ENCODE measurements at places on chromosomes 3 and 15.

GRCh38 chr15:26864664-26865191 is 2.1 kb upstream of the GABRA5 start:
- no peak for DNase-seq

GRCh38 chr3:120013481-120013880 is 80.8 kb downstream of the GSK3B start:
- DNase-seq, result no peak

DNA sequence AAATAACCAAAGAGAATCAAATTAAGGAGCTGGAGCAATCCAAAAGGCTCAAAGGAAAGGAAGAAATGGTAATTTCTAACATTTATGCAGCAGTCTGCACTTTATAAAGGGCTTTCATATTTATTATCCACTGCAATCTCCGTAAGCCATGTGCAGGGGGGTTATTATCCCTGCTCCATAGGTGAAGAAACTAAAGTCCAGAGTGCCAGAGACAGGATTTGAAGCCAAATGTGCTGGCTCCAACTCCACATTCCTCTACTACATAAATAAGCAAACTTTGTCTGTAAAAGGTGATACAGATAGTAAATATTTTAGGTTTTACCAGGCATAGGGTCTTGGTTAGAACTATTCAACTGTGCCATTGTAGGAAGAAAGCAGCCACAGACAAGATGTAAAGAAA is 221.4 kb downstream of the MINAR1 start:
- DNase-seq, result no peak

DNA sequence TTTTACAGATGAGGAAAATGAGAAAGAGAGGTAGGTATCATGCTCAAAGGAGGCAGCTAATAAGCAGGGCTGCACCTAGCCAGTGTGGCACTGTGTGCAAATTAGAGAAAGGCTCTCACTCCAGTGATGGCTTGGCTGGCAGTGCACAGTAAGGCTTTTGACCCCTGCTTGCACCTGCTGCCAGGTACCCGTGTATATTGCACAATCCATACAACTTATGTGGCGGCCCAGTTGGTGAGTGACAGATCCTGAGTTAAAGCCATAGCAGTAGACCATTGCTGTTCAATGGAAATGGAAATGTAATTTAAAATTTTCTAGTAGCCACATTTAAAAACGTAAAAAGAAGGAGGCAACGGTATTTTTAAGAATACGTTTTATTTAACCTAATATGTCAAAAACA is 266.4 kb upstream of the AZI2 start:
- no peak for DNase-seq

- no peak for DNase-seq
These were observed 156.0 kb downstream of the PDE8A start for GRCh38 chr15:85137489-85138168.

GRCh38 chr15:68721886-68722285 is 98.8 kb downstream of the ANP32A start:
- DNase-seq, result no peak

GRCh38 chr3:131669600-131669999 is 166.8 kb upstream of the MRPL3 start:
- no peak for DNase-seq

- DNase-seq, result no peak
These were observed 19.8 kb downstream of the CYP19A1 start for GRCh38 chr15:51318382-51319150.

DNA sequence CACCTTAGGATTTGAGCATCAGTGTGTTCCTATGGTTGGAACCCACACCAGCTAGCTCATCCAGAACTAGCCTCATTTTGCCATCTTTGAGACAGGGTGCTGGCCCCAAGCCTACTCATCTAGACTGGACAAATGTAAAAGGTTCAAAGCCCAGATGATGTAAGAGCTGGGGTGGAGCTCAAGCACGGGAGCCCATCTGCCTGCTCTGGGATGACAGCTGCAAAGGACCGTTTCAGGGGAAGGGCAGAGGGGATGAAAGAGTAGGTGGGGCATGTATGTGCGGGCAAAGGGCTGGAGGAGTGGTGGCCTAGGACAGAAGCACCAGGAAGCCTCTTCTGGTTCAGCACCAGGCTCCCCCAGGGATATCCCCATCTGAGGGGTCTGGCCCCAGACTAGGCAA is 15.8 kb downstream of the CLK3 start:
- DNase-seq, result no peak

DNA sequence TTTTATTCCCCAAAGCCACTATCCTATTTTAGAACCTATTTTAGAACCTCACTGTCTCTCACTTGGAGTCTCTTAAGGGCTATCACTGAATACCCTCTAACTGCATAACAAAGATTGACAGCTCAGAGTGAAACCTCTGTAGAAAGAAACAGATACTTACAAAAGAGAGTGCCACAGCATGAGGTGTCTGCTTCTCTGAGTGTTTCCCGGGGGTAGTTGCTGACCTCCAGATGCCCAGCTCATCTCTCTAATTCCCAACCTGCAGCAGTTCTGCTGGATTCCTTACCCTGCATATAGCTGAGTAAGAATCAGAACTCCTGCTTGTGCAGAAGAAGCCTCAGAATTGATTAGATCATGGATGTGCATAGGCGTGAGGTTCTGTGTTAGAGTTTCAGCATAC is 34.5 kb downstream of the P3H2 start:
- DNase-seq, result no peak

DNA sequence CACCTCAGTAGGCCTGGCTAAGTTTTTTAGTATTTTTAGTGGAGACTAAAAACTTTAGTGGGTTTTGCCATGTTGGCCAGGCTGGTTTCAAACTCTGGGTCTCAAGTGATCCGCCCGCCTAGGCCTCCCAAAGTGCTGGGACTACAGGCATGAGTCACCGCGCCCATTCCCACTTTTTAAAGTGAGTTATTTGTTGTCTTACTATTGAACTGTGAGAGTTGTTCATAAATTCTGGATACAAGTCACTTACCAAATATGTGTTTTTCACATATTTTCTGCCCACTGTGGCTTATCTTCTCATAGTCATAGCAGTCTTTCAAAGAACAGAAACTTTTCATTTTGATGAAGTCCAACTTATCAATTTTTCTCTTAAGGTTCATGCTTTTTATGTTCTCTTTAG is 29.9 kb upstream of the SPSB4 start:
- no peak for DNase-seq

- no peak for DNase-seq
These were observed 6.8 kb upstream of the ADAMTS17 start for GRCh38 chr15:100348578-100348977.

- DNase-seq, result no peak
These were observed 118.5 kb downstream of the TLE3 start for GRCh38 chr15:69979262-69979661.

DNA sequence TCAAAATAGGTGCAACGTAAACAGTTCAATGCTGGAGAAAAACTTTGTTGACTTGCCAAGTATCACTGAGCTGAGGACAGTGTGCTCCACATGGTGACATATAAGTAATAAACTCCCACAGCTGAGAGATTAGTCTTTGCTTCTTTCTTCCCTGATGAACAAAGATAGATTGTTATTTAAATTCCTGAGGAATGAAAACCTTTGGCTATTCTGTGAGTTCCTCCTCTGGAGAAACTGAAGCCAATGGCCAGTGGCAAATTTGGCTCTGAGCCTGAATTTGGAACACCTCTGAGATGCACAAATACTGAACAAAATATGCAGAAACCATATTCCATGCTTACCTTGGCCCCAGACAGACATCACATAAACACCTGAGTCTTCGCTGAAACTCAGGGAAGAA is 63.3 kb downstream of the RPL22L1 start:
- no peak for DNase-seq

DNA sequence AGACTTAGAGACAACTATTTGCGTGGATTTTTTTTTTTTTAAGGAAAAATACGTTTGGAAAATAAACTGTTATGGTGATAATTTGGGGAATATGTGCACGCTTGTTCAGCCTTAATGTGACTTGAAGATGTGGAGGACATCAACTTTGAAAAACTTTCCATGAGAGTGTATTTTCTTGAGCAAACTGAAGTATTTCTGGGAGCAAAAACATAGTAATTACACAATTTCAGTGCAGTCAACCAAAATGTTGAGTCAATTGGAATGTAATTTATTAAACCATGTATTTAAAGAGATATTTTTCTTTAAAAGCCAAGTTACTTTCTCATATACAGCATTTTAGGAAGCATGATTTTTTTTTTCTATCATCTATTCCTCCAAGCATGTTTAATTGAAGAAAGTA is 80.3 kb upstream of the FLNB start:
- no peak for DNase-seq

- no peak for DNase-seq
These were observed 336.6 kb downstream of the OCA2 start for GRCh38 chr15:27762471-27762870.

- no peak for DNase-seq
These were observed 64.2 kb upstream of the UMPS start for GRCh38 chr3:124666067-124666466.

- no peak for DNase-seq
These were observed 31.6 kb upstream of the NUDT16 start for GRCh38 chr3:131349946-131350347.

GRCh38 chr3:71400986-71401451 is 182.5 kb downstream of the FOXP1 start:
- no peak for DNase-seq

DNA sequence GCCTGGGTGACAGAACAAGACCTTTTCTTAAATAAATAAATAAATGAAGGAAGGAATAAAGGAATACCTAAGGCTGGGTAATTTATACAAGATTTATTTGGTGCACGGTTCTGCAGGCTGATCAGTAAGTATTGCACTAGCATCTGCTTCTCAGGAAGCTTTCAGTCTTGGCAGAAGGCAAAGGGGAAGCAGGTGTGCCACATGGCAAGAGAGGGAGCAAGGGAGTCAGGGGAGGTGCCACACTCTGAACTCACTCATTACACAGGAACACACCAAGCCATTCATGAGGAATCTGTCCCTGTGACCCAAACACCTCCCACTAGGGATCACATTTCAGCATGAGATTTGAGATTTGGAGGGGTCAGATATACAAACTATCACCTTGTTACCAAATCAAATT is 56.4 kb downstream of the PRKCI start:
- DNase-seq, result no peak

DNA sequence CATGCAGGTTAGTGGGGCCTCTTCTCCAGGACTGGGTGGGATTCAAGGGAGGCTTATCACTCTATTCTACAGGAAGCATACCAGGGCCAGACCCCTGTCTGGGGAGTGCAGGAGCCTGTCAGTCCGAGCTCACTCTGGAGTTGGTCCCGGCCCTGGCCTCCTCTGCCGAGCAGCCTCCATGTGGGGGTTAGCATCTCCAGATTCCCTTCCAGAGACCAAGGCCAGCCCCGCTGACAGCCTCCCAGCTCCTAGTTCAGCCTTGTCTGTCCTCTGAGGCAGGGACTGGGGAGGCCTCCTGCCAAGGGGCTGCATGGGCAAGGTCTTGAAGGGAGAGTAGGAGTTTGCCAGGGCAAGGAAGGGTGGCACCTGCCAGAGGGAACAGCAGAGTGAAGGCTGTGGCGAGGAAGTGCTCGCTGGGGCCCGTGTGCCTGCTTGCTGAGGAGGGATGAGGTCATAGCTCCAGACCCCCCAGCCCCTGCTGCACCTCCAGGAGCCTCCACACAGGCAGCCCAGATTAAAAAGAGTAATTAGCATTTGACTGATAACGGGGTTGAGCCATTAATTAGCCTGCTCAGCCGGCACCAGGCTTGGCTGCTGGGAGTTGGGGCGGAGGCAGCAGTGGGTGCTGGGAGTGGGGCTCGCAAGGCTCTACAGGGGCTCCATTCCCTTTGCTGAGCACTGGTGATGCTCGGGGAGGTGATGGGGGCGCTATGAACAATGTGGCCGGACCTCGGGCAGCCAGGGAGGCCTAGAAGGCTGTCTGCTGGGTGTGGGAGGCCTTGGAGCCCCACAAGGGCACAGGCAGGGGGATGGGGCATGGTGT is 54.3 kb downstream of the DNAJB8 start:
- DNase-seq, result no peak

- no peak for DNase-seq
These were observed 25.3 kb downstream of the TRAK1 start for GRCh38 chr3:42116466-42116865.

GRCh38 chr3:5014391-5014790 is 35.2 kb downstream of the BHLHE40 start:
- DNase-seq, result no peak

GRCh38 chr15:32878869-32879805 is 161.3 kb downstream of the GREM1 start:
- no peak for DNase-seq

DNA sequence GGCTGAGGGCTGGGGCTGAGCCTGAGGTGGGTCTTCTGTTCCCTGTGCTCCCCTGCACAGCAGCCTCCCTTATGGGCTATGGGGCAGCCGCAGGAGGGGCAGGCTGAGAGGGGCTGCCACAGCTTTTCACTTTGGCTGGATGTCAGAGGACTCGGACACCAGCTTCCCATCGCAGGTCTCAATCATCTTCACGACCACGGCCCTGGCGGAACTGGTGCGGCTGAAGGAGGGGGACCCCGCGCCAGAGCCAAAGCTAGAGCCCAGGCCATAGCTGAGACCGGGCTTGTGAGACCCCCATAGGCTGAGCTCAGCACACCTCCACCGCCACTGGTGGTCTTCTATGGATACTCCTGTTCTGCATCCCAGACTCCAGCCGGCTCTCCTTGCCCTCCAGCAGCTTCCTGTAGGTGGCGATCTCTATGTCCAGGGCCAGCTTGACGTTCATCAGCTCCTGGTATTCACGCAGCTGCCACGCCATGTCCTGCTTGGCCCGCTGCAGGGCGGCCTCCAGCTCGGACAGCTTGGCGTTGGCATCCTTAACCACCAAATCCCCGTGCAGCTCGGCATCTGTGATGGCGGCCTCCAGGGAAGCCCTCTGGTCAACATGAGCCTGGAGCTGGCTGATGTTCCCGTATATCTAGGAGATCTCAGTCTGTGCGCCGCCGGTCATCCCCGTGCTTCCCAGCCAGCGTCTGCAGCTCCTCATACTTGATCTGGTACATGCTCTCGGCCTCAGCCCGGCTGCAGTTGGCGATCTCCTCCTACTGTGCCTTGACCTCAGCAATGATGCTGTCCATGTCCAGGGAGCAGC is 181.7 kb upstream of the SYNPR start:
- no peak for DNase-seq

- no peak for DNase-seq
These were observed 49.3 kb downstream of the SNX4 start for GRCh38 chr3:125470671-125471070.

GRCh38 chr3:10322352-10322710 is 1.4 kb upstream of the SEC13 start:
- no peak for DNase-seq

DNA sequence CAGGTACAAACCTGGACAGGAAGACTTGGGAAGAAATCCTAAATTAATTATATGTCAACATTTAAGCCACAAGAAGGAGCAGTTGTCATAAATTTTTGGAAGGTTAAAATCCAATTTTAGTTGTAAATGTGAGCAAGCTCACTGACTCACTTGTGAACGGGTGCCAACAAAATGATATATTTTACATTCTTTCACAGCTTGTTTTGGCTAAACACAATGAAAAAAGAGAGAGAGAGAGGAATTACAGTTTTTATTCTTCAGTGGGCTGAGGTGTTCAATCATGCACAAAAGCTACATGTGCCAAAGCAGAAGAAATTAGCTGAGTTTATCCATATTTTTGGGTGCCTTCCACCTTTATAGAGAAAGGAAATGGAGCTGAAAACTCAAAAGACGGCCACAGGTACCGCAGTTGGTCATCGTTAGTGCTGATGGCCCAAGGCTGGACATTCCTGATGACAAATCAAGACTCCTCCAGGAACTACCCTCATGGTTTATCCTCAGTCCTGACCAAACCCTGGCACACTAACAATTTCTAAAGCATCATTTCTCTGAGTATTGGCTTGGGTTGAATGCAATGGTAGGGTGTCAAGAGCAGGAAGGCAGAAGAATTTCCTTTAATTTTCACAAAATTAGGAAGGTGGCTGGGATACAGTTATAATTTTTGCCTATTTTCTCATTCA is 37.6 kb upstream of the WNT5A start:
- no peak for DNase-seq

All from stimulated activated CD4-positive, alpha-beta T cell treated with anti-CD3 and anti-CD28 coated beads, Interleukin-1b, Interleukin-23, amount 100 ng/mL, for 4 hours (primary cell).